Hepatic stellate cell (primary cell): ENCODE measurements at places on chromosomes 12 and 14.

- no peak for DNase-seq
These were observed 23.5 kb downstream of the IFNG-AS1 start for GRCh38 chr12:68012712-68013111.

DNA sequence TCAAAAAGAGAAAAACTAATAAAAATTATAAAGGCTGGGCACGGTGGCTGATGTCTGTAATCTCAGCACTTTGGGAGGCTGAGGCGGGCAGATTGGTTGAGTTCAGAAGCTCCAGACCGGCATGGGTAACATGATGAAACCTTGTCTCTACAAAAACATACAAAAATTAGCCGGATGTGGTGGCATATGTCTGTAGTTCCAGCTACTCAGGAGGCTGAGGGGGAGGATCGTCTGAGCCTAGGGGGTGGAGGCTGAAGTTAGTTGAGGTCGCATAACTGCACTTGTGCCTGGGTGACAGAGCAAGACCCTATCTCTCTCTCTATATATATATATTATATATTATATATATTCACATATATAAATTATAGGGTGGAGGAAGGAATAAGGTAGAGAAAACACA is 32.5 kb upstream of the ANO2 start:
- no peak for DNase-seq

DNA sequence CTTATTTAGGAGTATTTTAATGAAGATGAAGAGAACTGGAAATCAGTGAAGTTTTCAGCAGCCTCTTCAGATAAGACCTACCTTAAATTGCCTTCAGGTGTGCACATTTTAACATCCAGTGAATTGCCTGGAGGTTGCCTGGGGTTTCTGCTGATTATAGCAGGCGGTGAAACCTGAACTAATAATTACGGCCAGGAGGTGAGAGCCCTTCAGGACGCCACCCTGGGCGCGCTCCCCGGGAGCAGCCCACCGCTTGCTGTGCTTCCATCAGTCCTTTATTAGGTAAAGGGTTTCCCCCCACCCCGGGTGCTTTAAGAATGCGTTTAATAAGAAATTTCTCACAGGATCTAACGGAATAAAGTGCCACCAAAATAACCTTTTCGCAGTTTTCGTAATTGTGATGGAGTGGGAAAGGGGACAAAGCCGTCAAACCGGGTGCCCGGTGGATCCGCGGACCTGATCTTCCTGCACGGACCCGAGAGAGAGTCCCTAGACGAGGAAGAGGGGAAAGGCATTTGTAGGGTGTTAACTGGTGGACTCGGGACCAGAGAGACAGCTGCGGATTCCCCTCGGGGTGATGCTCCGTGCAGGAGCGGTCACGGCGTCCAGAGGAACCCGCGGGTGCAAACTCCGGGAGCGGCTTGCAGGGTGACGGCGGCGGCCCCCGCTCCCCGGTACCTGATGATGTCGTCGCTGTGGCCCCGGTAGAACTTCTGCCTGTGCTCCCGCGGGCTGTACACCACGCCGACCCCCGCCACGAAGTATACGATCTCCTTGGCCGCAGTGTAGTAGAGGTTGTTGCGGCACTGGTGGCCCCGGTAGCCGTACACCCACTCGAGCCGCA is 902 bp downstream of the EML5 start:
- DNase-seq = peak; percentile 6

GRCh38 chr12:53334822-53335221 is 1.3 kb downstream of the SP7 start:
- DNase-seq = no peak

GRCh38 chr12:62654326-62655241 is 188.0 kb downstream of the MON2 start:
- DNase-seq = no peak

- no peak for DNase-seq
These were observed 440.6 kb upstream of the CCDC196 start for GRCh38 chr14:66045572-66046021.

GRCh38 chr12:113802000-113802749 is 163.9 kb downstream of the RBM19 start:
- DNase-seq = no peak

DNA sequence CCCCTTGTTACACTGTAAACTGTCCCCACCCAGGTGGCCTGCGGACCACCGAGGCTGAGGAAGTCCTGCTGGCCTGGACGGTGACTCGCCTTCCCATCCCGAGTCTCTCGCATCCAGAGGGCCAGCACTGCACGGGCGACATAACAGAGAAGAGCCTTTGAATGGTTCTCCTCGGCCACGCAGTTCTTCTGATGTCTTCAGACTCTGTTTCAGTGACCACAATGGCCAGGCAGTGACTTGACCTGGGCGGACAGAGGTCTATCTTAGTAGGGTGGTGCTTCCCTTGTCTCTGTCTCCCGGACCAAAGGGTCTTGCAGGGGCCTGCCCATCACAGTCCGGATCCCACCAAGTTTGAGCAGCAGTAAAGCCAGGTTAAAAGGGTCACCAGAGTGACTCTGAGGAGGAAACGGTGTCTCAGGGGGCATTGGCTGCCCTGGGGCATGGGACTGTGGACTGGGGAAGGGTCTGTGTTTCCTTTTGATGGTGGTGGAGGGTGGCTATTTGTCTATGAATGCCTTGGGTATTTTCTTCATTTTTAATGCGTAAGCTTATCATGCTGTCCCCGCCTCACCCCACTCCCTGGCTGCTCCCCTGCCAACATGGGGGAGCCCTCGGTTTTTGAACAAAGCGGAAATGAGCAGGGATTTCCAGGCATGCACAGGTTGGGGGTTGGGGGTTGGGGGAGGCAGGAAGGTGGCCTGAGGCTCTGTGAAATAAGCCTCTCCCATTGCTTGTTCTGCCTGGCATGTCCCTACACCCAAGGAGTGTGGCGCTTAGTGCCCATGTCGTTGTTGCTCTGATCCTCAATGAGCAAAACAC is 10.3 kb downstream of the KRT85 start:
- DNase-seq = no peak

GRCh38 chr12:132555686-132556085 is 54.7 kb downstream of the LRCOL1 start:
- no peak for DNase-seq

GRCh38 chr14:58401587-58401986 is 5.9 kb downstream of the TOMM20L start:
- DNase-seq = no peak

- no peak for DNase-seq
These were observed 60.3 kb downstream of the RIN3 start for GRCh38 chr14:92573761-92574498.

GRCh38 chr14:72745991-72746980 is 147.6 kb downstream of the DPF3 start:
- peak; percentile 60 for DNase-seq

- DNase-seq = no peak
These were observed 77.6 kb downstream of the CHST11 start for GRCh38 chr12:104534162-104534856.

GRCh38 chr14:102234331-102235264 is 70.4 kb downstream of the MOK start:
- no peak for DNase-seq

DNA sequence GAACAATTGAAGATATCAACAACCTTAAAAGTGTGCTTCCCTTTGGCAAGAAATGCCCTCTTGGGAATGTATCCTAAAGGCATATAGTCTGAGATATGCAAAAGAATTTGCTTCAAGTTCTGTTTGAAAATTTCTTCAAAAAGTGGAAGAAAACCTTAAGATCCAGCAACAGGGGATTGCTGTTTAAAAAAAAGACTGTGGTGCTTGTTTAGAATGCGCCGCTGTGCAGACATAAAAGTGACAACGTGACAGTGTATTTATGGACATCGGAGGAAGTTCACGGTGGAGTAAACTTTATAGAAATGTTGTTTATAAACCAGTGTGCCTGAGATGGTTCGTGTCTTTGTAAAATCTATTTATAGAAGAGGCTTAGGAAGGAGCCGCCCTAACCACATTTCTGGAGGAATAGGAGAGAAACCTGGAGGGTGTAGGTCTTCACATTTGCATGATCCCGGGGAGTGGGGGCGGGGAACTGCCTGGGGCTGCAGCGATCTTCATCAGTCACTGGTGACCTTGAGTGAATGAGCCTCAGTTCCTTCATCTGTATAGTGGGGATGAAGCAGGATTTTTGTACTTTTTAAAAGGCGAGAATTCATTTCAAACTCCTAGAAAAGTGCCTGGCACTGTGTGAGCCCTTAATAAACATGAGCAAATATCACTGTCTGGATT is 27.5 kb downstream of the ADGRD1 start:
- DNase-seq = no peak

GRCh38 chr12:81811061-81811777 is 52.1 kb upstream of the PPFIA2 start:
- DNase-seq = no peak

GRCh38 chr12:22576473-22576872 is 32.1 kb upstream of the C2CD5 start:
- DNase-seq = no peak

GRCh38 chr12:52055731-52056711 is 4.8 kb downstream of the NR4A1 start:
- no peak for DNase-seq

DNA sequence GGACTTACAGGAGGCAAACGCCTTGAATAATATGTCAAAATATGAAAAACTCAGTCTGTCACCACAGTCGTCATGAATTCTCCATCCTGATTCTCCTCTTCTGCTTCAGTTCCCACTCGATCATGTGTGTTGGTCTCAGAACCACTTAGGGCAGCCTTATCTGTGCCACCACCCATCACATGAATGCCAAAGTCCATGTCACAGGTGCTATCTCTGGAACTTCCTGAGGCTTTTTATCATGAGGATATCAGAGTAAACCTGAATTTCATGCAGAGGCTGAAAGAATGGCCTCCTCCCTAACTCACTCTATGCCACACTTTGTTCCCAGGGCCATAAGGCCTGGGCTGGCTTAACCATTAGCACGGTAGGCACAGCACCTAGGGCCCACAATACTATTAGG is 28.8 kb upstream of the MAP3K9 start:
- DNase-seq = no peak

- DNase-seq = peak; percentile 44
These were observed 51.0 kb upstream of the SRSF5 start for GRCh38 chr14:69715725-69716477.

DNA sequence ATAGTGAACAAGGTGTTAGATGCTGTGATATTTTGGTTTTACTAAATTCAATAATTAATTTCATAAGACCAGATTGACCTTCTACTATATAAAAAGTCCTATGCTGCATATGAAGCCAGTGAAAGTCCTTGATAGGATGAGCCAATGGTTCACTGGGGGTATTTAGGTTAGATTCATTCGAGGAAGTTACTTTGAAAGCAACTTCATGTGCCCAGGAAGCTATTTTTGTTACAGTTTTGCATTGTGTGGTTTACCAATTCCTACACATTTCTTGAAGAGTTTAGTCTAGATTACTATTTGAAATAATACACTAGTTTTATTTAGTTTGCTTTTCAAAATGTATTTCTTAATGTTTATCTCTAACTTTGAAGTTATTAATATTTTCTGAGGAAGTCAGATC is 58.5 kb upstream of the RMST start:
- no peak for DNase-seq

DNA sequence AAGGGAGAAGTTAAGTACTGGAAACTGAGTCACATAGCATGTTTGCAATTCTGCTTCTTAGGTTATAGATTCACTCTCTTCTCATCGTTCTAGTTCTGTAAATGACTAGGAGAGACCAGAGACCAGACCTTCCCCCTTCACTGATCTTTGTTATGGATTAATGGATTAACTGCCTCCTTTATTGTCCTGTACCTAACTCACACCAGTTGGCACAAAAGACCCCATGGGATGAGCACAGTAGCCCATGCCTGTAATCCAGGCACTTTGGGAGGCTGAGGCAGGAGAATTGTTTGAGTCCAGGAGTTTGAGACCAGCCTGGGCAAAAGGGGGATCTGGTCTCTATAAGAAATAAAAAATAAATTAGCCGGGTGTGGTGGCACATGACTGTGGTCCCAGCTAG is 20.8 kb downstream of the BCAT1 start:
- no peak for DNase-seq

GRCh38 chr12:111488798-111489197 is 83.1 kb downstream of the SH2B3 start:
- no peak for DNase-seq

GRCh38 chr14:53528185-53528671 is 375.1 kb upstream of the DDHD1 start:
- DNase-seq = no peak

DNA sequence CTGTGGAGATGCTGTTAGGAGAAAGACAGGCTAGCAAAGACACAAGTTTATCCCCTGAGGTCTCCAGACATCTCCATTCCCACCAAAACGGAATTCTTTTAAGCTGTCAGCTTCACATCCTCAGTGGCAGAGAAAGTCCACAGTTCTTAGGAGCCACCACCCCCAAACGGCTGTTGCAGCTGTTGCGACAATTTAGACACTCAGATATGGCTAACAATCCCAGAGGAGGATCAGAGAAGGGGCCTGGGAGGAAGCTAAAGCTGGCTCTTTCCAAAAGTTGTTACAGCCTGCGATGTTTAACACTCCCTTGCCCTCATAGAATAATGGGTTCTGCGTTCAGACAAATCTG is 1.9 kb upstream of the ATP5MC2 start:
- DNase-seq = no peak

DNA sequence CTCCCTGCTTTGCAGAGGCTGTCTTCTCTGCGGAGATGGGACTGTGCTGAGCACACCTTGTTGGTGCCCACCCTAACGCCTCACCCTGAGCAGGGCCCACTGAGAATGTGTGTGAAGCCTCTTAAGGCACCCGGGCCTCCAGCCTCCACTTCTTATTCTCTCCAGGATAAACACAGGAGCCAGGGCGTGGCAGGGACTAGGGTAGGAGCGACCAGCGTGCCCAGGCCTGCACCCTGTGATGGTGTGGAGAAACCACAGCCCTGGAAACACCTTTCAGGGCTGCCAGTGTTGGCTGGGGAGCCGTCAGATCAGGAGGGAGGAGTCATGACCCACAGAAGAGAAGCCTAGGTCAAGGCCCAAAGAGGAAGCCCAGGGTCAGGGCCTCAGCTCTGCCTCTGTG is 41.3 kb downstream of the VDR start:
- DNase-seq = no peak

DNA sequence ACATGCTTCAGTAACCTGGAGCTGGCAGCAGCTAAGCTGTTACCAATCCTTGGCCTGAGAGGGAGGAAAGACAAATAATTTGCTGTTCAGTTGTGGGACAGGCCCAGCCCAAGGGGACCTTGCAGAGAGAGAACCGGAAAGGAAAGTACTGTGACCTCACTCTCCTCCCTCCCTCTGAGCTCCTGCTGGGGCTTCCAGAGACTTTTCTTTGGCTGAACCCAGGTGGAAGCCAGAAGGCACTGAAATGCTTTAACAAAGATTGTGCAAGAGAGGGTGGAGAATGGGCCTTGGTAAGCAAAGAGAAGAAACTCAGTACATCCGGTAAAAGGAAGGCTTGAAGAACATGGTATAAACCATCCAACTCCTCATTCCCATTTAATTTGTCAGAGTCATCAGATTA is 457.1 kb downstream of the GLT1D1 start:
- DNase-seq = no peak
